ENCODE measurements at places on chromosomes 3 and 15. TPM values are rescaled to one million over a fixed set of nuclear protein-coding genes. Genes with fewer than 3 reads are reported as not detected.

DNA sequence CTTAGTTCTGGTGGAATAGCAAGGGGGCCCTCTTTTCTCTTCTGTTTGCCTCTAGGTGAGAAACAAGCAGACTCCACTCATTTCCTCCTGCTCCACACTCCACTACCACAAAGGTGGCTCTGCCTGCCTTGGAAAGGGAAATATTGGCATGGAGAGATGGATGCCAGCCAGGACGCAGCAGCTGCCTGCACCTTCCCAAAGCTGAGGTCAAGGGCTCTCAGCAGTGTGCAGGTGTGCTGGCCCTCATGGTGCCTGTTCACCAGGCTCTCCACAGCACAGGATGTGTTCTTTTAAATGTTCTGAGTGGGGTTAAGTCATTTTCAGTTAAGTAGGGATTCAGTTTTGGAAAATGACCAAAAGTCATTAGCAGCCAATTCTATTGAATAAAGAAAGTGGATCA, 211.2 kb upstream of the STRIT1 start:
- no peaks in the 10 kb centered on the region for H3K27me3 ChIP-seq
- no peaks in the 10 kb centered on the region for H3K4me1 ChIP-seq
- H3K4me3 ChIP-seq: no peak overlapping the region
- no peak for DNase-seq
- no peak overlapping the region for H3K27ac ChIP-seq

DNA sequence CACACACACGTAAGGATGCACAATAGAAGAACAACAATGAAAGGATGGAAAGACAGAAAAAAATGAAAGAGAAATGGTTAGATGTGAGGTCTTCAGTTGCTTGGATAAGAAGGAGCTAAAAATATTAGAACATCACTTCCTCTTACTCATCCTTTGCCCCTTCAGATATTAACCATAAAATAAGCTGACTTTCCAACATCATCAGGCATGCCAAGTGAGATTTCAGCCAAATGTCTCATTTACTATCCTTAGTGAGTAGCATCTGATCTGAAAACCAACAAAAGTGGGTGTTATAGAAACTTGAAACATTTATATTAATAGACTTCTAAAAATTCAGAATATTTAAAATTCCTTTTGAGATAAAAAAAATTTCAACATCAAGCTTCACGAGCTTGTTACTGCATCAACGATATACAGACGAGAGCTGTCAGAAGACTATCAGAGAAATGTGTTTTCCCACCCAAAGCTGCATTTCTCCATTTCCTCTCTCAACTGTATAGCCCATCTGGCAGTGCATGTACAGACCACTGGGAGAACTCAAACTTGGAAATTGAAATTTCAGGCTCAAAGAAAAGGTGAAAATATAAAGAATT, 25.4 kb upstream of the LSAMP start:
- H3K36me3 ChIP-seq: no peaks in the 10 kb centered on the region
- H3K27ac ChIP-seq: no peak overlapping the region
- no peaks in the 10 kb centered on the region for H3K27me3 ChIP-seq
- H3K4me1 ChIP-seq: no peaks in the 10 kb centered on the region
- DNase-seq: no peak

- H3K4me1 ChIP-seq: no peaks in the 10 kb centered on the region
- no peak for DNase-seq
- H3K27ac ChIP-seq: no peak overlapping the region
- no peaks in the 10 kb centered on the region for H3K36me3 ChIP-seq
These were observed 87.1 kb downstream of the ANO10 start for GRCh38 chr3:43534675-43535074.

- no peaks in the 10 kb centered on the region for H3K27me3 ChIP-seq
- no peaks in the 10 kb centered on the region for H3K36me3 ChIP-seq
- H3K4me3 ChIP-seq: no peak overlapping the region
- no peak overlapping the region for H3K27ac ChIP-seq
These were observed 97.6 kb downstream of the TNIK start for GRCh38 chr3:171362575-171362974.

Gene FILIP1L
- 25.0 TPM for total RNA-seq

GRCh38 chr3:17354341-17354740, 388.1 kb downstream of the TBC1D5 start:
- no peak overlapping the region for H3K27ac ChIP-seq
- H3K4me3 ChIP-seq: no peak overlapping the region
- no peaks in the 10 kb centered on the region for H3K36me3 ChIP-seq
- no peaks in the 10 kb centered on the region for H3K4me1 ChIP-seq
- no peak for DNase-seq

- no peaks in the 10 kb centered on the region for H3K4me1 ChIP-seq
- no peak overlapping the region for H3K27ac ChIP-seq
- no peak overlapping the region for H3K4me3 ChIP-seq
- no peak for DNase-seq
These were observed 339.8 kb upstream of the RARB start for GRCh38 chr3:25088284-25088683.

- no peak overlapping the region for H3K27ac ChIP-seq
- no peaks in the 10 kb centered on the region for H3K4me1 ChIP-seq
- peaks cover 10% of the 10 kb centered on the region for H3K27me3 ChIP-seq
- DNase-seq: no peak
- H3K36me3 ChIP-seq: no peaks in the 10 kb centered on the region
These were observed 33.9 kb upstream of the MEIS2 start for GRCh38 chr15:37134244-37134643.

DNA sequence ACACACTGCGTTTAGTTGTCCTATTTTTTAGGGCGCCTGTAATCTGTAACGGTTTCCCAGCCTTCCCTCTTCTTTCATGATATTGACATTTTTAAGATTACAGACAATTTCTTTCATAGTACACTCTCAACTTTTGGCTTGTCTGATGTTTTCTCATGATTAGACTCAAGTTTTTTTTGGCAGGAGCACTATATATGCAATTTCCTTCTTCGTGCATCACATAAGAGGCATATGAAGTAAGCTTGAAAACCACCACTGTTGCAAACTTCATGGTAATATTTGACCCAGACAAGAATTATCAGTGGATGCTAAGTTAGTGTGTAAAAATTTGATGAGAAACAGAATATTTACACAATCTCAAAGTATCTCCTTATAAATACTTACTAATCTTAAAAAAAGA, 119.2 kb upstream of the CMC1 start:
- H3K4me3 ChIP-seq: no peak overlapping the region
- H3K27ac ChIP-seq: no peak overlapping the region
- H3K4me1 ChIP-seq: no peaks in the 10 kb centered on the region
- no peaks in the 10 kb centered on the region for H3K36me3 ChIP-seq
- no peak for DNase-seq
- H3K27me3 ChIP-seq: no peaks in the 10 kb centered on the region

Gene IQCH
- 2.3 TPM for total RNA-seq

DNA sequence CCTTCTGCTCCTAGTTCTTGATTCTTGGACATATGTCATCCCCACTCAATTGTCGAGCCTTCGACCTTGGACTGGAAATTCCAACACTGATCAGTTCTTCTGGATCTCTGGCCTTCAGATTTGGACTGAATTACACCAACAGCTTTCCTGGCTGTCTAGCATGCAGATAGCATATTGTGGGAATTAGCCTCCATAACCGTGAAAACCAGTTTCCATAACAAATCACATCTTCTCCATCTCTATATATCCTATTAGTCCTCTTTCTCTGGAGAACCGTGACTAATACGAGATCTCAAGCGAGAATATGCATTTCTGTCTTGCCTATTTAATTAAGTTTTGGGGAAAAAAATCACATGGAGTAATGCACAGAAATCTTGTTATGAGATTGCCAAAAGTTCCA, 8.8 kb upstream of the BCHE start:
- no peak overlapping the region for H3K4me3 ChIP-seq
- H3K27ac ChIP-seq: no peak overlapping the region
- DNase-seq: no peak

GRCh38 chr15:68419301-68420175, 12.4 kb downstream of the ITGA11 start:
- no peaks in the 10 kb centered on the region for H3K4me1 ChIP-seq
- no peak for DNase-seq
- no peaks in the 10 kb centered on the region for H3K27me3 ChIP-seq
- no peak overlapping the region for H3K27ac ChIP-seq
- H3K4me3 ChIP-seq: no peak overlapping the region
- H3K36me3 ChIP-seq: no peaks in the 10 kb centered on the region

DNA sequence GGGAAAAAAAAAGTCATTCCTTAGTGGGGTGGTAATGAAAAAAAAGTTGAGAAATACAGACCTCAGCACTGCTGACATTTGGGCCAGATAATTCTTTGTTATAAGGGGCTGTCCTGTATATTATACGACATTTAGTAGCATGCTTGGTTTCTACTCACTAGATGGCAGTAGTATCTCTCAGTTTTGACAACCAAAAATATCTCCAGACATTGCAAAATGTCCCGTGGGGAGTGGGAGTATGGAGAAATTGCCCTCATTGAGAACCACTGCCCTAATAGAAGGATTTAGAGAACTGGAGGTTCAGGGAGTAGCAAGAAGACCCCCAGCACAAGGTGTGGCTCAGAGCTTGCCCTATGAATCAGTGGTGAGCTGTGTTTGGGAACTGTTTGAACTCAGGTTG, 28.6 kb upstream of the TEX264 start:
- H3K36me3 ChIP-seq: peaks cover 100% of the 10 kb centered on the region
- no peak for DNase-seq
- no peaks in the 10 kb centered on the region for H3K27me3 ChIP-seq

Gene SLC9A9
- total RNA-seq: 15.6 TPM

- H3K4me1 ChIP-seq: peaks cover 57% of the 10 kb centered on the region
- no peak for DNase-seq
- peak overlapping the region; percentile 44 for H3K4me3 ChIP-seq
- no peaks in the 10 kb centered on the region for H3K36me3 ChIP-seq
- no peak overlapping the region for H3K27ac ChIP-seq
- peaks cover 100% of the 10 kb centered on the region for H3K27me3 ChIP-seq
These were observed 3.6 kb downstream of the SOX14 start for GRCh38 chr3:137767538-137768360.

DNA sequence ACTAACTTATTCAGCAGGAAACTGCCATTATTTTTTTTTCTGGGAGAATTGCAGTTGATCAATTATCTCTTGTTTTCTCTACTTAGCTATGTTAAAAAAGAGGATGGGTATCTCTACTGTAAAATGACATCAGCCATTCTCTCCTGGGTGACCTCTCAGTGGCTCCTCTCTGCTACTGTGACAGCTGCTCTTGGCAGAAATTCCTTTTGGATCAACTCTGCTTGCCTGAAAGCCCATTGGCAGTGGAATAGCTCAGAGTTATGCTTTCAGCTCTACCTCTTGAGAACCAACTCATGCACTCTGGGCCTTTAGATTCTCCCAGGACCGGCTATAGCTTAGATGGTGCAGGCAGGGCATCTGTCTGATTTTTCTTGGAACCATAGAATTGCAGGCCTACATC, 99.9 kb upstream of the GAP43 start:
- H3K27me3 ChIP-seq: no peaks in the 10 kb centered on the region
- no peaks in the 10 kb centered on the region for H3K36me3 ChIP-seq
- H3K4me3 ChIP-seq: no peak overlapping the region
- DNase-seq: no peak
- H3K4me1 ChIP-seq: no peaks in the 10 kb centered on the region

- peaks cover 49% of the 10 kb centered on the region for H3K4me1 ChIP-seq
- H3K36me3 ChIP-seq: peaks cover 30% of the 10 kb centered on the region
- peak overlapping the region; percentile 83 for H3K27ac ChIP-seq
- DNase-seq: peak; percentile 74
These were observed 627 bp downstream of the DUSP7 start for GRCh38 chr3:52055537-52056351.

- DNase-seq: no peak
- H3K4me1 ChIP-seq: no peaks in the 10 kb centered on the region
- no peaks in the 10 kb centered on the region for H3K36me3 ChIP-seq
- H3K27ac ChIP-seq: no peak overlapping the region
- H3K27me3 ChIP-seq: no peaks in the 10 kb centered on the region
These were observed 223.6 kb upstream of the SETMAR start for GRCh38 chr3:4079339-4080195.

DNA sequence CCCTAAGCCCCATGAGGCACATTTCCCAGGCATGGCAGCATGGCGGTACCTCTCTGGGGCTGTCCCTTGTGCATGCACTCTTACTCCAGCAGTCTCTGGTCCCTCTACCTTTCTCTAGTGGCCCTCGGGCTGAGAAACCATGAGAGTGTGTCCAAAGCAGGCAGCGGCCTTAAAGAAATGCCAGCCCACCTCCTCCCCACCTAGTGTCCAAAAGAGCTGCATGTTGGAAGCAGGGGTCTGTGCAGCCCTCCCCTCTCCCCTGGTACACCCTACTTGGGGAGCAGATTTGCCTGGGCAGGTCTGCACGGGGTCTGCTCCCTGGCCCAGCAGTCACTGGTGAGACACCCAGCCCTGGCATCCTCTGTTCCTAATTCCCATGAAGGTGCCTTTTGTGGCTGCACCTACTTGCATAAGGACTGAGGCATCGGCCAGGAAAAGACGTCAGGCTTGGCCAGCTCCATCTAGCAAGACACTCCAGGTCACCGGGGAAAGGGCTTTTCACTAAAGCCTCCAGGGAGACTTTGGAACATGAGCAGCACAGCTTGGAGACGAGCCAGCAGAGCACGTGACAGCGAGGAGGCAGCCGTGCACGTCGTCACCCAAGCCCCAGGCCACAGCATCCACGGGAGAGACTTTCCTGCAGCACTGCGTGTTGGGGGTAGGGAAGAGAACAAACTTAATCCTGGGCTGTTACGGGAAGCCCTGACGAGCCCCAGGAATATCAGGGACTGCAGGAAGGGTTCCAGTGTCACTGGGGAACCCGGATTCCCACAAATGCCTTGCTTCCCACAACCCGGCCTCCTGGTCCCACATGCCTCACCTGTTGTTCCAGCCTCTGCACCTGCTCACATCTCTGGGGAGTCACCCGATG, 38.8 kb downstream of the TM2D3 start:
- DNase-seq: no peak
- H3K4me1 ChIP-seq: peaks cover 7% of the 10 kb centered on the region
- no peak overlapping the region for H3K27ac ChIP-seq
- no peaks in the 10 kb centered on the region for H3K36me3 ChIP-seq
- no peaks in the 10 kb centered on the region for H3K27me3 ChIP-seq

DNA sequence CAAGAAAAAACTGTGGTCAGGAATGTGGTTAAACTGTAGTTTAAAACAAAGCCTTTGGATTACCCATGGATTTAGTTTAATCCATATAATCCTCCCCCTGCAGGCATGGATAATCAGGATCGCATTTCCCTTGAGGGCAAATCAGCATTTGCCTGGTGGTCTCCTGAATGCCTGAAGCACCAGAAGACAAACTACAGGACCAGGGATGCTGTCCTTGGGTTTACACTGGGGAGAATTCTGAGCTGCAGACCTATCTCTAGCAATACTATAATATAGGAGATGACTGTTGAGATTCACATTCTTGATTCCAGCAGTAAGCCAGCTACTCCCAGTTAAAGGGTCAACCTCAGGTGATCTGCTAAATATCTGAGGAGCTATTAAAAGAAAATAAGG, 10.6 kb downstream of the PIK3CB start:
- H3K4me3 ChIP-seq: no peak overlapping the region
- H3K36me3 ChIP-seq: peaks cover 7% of the 10 kb centered on the region
- no peak for DNase-seq
- no peaks in the 10 kb centered on the region for H3K4me1 ChIP-seq
- H3K27me3 ChIP-seq: no peaks in the 10 kb centered on the region
